ENCODE measurements at places on chromosomes 3 and 15.
A peak's percentile ranks its signal among the peaks of the same experiment; 100 is the strongest.

DNA sequence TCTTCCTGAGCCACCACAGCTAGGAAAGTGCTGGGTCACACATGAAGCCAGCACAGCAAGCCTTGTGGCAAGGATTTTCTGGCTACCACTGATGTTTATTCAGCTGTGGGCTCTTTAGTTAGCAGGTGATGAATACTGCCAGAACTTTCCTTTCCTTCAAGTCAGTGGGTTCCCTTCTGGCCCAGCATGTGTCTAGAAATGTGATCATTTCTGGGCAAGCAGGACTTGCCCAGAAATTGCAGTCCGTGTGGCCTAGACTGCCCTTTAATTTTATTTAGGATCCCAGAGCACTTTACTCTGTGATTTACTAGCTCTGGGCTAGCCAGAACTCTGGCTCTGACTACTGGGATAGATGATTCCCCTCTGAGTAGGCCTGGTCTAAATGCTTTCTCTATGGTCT is 397.5 kb downstream of the ZIC4 start:
- no peak for DNase-seq

DNA sequence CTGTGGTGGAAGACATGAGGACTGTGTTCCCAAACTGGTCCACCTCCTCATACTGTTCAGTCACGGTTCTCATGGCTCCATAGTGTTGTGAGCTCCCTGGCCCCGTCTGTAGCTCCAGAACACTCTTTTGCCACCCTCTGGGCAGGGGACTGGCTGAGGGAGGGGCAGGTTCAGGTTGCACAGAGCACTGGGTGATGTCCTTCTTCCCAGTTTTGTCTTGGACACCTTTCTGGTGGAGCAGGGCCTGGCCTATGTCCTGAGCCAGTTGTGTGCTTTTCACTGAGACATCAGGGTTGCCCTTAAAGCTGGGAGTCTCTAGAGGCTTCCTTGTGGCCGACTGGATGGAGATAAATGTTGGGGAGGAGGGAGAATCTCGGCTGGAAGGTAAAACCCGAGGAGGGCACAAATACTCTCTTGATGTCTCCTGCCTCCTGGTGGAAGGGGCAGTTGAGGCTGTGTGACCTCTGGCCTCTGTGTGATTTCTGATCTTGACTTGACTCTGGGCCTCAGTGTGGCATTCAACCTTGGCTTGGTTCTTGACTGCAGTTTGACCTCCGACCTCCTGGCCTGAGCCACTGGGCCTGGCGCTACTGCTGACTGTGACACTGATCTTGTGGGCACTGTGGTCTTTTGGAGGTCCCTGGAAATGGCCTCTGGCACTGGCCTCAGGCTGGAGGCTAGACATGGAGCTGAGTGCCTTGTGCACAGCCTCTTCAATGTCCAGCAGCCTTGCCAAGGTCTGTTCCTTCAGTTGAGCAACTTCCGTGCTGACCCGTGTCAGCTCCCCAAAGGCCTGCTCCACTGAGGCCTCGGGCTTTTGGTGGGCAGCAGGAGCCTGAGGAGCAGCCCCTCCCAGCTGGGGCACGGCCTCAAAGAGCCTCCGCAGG is 8.1 kb downstream of the XIRP1 start:
- DNase-seq = no peak

DNA sequence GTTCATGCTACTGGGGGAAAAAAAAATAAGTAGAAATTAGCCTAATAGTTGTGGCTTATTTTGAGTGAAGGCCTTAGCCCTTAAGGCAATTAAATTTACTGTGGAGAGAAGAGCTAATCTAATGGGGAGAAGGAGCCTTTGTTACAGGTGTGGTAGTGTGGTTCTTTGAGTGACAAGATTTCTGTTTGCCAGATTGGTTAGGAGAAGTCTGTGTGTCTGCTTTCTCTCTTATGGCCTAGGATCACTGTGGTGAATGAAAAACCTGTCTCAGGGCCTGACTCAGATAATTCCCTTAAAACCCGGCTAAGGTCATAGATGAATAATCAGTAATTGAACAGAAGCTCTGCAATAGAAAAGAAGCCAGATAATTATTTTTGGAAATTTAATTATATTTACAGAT is 27.0 kb downstream of the OPA1 start:
- DNase-seq = no peak

- DNase-seq = no peak
Observed at GRCh38 chr3:31671976-31672375, 139.3 kb downstream of the STT3B start.

- no peak for DNase-seq
Observed at GRCh38 chr15:74431645-74432044, 2.1 kb downstream of the SEMA7A start.

DNA sequence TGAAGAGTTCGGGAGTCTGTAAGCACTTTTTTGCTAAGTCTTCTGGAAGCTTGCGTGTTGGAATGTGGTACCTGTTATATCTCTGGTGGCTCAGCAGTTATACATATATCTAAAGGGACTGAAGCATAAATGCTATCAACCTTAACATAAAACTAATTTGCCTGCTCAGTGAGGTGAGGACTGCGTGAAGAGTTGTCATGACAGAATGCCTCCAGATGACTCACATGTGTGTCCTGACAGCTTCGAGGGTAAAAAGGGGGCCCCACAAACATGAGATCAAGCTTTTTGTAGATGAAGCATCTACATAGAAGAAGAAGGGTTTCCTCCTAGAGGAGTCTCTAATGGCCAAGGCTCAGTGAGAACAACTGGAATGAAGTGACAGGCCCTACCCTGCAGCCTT is 88.8 kb upstream of the C3orf80 start:
- DNase-seq = no peak

GRCh38 chr15:40098489-40099261 is 10.0 kb downstream of the BMF start:
- DNase-seq = peak; percentile 94

DNA sequence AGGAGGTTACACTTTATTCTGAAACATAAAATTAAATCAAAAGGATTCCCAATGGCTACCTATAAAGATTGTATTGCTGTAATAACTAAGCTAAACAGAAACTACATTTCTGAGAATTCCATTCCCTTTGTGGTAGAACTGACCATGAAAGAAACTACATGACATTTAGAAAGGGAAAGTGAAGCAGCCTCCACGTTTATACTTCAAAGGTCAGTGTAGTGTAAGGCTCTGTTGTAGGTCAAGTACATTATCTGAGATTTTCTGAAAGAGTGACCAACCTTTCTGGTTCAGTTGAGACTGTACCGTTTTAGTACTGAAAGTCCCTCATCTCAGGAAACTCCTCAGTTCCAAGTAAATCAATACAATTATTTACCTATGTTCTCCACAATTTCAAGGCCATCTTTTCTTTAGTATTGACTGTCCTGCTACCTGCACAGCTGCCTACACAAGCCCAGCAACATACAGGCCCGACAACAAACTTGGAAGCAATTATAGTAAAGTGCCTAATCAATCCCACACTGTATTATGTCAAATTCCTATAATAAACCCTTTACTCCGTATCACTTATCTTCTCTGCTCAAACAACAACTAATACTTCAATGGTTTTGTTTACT is 343.0 kb downstream of the PLOD2 start:
- no peak for DNase-seq

DNA sequence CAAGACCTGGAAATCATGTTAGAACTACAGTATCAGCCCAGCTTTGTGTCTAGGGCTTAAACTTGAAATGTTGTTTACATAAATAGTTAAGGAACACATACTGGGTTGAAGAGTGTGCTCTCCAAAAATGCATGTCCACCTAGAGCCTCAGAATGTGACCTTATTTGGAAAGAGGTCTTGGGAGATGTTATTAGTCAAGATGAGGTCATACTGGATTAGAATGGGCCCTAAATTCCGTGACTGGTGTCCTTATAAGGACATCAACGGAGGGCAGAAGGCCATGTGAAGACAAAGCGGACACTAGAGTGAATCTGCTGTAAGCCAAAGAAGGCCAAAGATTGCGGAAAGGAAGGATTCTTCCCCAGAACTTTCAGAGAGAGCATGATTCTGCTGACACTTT is 759.2 kb upstream of the CFAP20DC start:
- peak; percentile 95 for DNase-seq

- DNase-seq = peak; percentile 27
Observed at GRCh38 chr15:75578173-75578947, 755 bp downstream of the PTPN9 start.

- DNase-seq = peak; percentile 23
Observed at GRCh38 chr15:44243141-44243540, 45.4 kb upstream of the GOLM2 start.

DNA sequence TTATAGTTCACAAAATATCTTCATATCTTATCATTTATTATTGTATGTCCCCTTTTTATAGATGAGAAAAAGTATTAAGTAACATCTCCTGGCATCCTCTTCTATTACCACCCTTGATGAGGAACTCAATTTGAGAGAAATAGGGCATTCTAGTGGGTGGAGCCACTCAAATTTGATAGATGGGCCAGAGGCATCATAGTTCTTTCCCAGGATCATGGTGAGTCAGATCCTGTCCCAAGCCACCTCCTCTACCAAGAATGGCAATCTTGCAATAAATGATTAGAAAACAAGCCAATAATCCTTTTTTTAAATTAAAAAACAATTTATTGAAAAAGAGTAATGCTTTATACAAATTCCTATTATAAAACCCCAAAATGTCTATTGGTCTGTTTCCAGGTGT is 16.8 kb downstream of the CLDN1 start:
- DNase-seq = peak; percentile 58

DNA sequence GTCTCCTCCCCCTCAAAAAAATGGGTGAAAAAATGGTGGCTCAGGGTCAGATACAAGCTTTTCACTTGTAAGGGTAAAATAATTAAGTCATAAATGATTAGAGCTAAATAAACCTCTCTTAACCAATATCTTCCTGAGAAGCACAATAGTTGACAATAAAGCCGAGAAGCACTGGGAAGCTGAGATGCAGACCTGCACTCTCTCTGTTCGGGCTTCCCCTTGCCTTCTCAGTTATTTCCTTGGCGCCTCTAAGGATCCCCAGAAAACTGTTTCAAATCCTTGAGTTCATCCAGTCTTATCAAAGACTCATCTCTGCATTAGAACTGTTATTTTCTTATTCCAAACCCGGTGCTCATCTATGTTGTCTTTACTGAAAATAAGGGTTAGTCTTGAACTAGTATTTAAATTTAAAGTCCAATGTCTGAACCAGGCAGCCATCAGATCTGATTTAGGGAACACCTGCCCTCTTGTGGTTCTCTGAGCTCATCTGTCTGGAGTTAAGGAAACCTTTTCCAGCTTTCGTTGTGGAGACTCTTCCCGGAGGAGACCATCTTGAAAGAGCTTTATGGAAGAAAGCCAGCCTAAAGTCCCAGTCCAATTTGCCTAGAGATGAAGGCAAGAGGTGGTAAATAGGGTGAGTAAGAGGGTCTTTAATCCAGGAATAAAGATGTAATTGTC is 256.4 kb upstream of the MCTP2 start:
- DNase-seq = peak; percentile 10

GRCh38 chr3:148077318-148077923 is 620.3 kb upstream of the AGTR1 start:
- peak; percentile 54 for DNase-seq

DNA sequence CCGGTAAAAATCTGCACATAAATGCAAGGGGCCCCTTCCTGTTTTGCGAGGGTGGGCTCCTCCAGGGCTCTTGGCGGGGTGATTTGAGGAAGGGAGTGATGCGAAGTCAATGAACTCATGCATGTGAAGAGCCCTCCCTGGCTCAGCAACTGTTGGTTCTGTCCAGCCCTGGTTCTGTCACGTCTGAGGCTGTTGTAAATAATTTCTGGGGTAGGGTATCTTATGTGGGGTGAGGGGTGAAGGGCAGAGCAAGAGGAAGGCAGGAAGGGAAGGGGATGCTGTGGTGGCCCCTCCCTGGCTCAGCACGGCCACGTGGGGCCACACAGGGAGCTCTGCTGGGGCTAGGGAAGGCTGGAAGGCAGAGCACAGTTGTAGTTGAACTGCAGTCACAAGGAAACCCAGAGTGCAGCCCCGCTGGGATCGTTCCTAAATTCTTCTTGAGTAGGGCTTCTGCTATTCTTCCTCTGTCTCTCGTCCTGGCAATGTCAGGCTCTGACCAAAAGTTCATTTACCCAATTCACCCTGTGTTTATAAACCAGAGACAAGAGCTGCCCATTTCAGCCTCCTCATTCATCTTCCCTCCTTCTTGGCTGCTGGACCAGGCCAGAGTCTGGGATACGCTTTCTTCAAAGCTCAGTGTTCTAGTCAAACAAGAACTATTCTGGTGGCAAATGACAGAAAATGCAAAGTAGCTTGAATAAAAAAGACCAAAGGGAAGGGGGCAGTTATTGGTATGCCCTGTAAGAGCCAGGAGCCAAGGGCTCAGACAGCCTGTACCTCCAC is 14.8 kb upstream of the TOPBP1 start:
- no peak for DNase-seq

DNA sequence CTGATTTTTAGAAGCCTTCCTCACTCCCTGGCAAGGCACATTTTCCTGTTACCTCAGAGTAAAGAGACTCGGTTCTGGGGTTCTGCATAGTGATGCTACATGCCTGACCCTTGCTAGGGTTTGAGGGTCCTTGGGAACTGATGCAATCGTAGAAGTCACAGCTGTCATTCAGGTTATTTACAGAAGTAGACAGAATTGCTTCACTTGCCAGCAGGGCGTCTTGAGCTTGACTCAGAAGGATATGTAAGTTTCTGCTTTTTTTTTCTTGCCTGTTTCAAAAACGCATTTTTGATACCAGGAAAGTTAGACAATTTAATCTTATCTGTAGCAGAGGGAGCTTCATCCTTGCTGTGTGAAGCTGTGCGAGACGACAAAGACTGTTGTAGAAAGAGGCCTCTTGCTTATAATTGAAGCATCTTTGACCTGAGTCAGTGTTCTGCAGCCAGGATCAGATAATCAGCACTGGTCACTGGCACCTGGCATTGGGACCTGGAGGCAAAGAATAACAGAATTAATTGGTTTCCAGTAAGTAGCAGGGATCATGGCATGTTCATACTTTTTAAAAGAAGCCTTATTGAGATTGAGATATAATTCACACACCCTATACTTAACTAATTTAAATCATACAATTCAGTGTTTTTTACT is 24.8 kb downstream of the CACNA1D start:
- DNase-seq = no peak

DNA sequence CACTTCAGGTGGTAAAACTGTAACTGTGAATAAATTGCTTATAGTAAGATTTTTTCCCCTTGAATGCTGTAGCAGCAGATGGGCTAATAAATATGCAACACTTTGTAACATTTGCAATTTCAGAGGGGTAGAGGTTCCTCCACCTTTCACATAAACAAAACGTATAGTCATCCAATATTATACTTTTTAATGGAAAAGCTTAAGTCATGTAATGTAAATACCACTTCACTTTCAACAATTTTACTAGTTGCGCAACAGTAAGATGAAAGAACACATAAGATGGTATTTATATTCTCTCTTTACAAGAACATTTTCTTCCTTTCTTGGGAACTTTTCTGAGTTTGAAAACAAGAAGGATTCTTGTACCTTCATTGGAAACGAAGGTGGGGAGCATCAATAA is 56.6 kb upstream of the FAM3D start:
- no peak for DNase-seq

All from M059J (cell line).